ENCODE measurements at places on chromosomes 11 and 22.

DNA sequence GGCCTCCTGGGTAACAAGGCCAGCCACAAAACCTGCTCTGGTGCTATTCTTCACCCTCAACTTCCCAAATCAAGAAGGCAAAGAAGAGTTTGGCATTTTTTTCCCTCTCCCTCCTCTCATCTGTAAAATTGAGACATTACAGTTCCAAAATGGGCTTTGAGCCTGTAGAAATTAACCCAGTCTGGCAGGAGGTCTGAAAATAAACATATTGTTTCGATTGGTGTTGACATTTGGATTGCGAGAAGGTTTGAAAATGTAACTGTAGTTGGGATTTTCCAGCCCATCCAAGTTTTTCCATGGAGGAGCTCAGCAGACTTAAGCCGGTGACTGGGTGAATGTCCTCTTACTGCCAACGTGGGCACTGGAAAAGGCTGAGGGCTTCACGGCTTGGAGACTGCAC lies 35.0 kb upstream of the ALX4 start:
- no peaks in the 10 kb centered on the region for H3K36me3 ChIP-seq
- H3K27me3 ChIP-seq = no peaks in the 10 kb centered on the region
- no peaks in the 10 kb centered on the region for H3K4me1 ChIP-seq

- H3K36me3 ChIP-seq = no peaks in the 10 kb centered on the region
- H3K27me3 ChIP-seq = no peaks in the 10 kb centered on the region
- H3K4me3 ChIP-seq = no peak overlapping the region
- DNase-seq = no peak
- H3K4me1 ChIP-seq = no peaks in the 10 kb centered on the region
Measured at GRCh38 chr11:60077981-60078380, 10.5 kb upstream of the MS4A2 start.

- no peak overlapping the region for H3K27ac ChIP-seq
- DNase-seq = no peak
- H3K4me3 ChIP-seq = no peak overlapping the region
- H3K4me1 ChIP-seq = no peaks in the 10 kb centered on the region
Measured at GRCh38 chr22:20583471-20583922, 76.1 kb downstream of the MED15 start.

DNA sequence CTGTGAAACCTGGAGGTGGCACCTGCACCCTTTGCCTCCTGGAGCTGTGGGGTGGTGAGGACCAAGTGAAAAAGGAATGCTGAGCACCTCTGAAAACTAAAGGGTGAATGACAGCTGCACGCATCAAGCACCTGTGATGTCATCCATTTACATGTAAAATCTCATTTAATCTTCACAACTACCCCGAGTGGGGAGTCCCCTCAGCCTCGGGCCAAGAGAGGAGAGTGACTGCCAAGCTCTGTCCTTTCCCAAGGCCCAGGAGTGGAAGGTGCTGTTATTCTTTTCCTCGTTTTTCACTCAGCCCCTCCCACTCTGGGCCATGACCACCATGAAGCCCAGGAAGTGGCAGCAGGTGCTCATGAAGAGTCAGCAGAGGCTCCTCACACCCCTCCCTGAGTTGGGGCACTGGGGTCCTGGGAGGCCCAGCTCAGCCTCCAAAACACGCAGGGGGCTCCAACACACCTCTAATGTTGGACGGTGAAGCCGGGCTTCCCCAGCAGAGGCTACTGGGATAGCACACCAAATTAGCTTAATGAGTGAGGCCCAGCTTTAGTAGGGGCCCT lies 35.7 kb downstream of the NECTIN1 start:
- H3K27me3 ChIP-seq = no peaks in the 10 kb centered on the region
- H3K36me3 ChIP-seq = no peaks in the 10 kb centered on the region
- no peak overlapping the region for H3K4me3 ChIP-seq
- peaks cover 27% of the 10 kb centered on the region for H3K4me1 ChIP-seq
- no peak overlapping the region for H3K27ac ChIP-seq

GRCh38 chr22:39365492-39365780 lies 15.6 kb downstream of the SYNGR1 start:
- H3K4me3 ChIP-seq = no peak overlapping the region
- no peaks in the 10 kb centered on the region for H3K27me3 ChIP-seq
- no peak overlapping the region for H3K27ac ChIP-seq
- DNase-seq = no peak

Measured in iPS DF 6.9 (cell line).